ENCODE measurements at places on chromosomes 3 and 15.

- DNase-seq = no peak
Observed at GRCh38 chr15:56871185-56871584, 47.3 kb upstream of the TCF12 start.

GRCh38 chr3:48405971-48406370 lies 23.9 kb downstream of the PLXNB1 start:
- DNase-seq = no peak

DNA sequence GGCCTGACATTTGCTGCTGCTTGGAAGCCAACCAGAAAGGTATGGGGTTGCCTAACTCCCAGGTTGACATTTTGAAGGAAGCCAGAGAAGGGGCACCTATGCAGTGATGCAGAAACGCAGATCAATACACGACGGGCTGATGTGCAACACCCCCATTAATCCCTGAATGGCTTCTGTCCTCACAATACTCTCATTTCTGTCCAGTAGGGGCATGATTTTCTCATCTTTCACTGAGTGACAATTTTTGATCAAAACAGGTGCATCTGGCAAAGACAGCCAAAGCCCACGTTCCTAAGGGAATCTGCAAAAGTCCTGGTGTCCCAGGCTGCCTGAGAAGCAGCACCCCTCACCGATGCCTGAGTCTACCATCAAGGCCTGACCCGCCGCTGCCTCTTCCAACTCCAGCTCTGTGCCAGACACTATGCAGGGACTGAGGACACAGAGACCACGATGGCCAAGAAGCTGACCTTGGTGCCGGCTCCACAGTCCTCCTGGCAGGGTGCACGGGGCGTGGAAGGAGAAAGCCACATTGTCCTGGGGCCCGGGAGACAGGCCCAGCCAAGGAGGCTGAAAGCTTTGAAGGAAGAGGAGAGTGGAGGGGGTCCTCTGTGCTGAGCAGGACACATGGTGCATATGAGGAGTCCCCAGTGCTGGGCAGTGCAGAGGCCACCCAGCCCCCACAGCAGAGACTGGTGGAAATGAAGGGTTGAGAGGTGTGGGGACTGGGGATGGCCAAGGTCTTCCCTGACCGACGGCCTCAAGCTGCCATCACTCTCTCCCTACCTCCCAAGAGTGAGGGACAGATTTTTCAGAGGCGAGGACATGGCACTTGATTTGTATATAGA lies 159.6 kb downstream of the NUP210 start:
- no peak for DNase-seq

- DNase-seq = no peak
Observed at GRCh38 chr15:89514186-89514585, 17.8 kb upstream of the RHCG start.

DNA sequence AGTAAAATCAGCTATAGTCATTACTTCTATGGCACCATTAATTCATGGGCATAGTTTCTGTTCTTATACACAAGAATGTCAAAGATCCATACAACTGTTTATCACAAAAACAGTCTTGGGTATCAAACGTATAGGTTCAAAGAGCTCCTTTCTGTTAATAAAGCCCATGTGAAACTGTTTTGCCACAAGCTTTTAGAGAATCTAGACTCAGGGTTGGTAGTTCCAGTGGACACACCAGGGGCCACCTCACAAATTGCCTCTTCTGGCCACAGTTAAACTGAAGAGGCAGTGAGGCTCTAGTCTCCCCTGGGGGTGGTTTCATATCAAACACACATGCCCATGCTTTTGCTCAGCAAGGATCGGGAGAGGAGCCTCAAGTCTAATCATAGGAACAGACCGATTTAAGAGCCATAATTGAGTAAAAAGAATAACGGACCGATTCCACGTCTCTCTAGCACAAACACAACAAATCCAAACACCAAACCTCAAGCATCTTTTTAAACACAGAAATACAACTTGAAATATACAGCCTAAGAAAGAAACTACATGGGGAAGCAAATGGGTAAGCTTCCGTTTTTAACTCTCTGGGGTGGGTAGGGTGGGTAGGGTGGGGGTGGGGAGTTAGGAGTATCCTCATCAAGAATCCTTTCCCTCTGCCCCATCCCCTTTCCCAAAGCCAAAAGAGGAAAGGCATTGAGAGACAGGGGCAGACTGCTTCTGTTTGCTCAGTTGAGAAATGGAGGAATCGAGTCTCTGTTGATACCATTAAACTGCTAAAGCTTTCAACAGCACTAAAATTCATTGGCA lies 443.3 kb downstream of the MAGI1 start:
- no peak for DNase-seq

DNA sequence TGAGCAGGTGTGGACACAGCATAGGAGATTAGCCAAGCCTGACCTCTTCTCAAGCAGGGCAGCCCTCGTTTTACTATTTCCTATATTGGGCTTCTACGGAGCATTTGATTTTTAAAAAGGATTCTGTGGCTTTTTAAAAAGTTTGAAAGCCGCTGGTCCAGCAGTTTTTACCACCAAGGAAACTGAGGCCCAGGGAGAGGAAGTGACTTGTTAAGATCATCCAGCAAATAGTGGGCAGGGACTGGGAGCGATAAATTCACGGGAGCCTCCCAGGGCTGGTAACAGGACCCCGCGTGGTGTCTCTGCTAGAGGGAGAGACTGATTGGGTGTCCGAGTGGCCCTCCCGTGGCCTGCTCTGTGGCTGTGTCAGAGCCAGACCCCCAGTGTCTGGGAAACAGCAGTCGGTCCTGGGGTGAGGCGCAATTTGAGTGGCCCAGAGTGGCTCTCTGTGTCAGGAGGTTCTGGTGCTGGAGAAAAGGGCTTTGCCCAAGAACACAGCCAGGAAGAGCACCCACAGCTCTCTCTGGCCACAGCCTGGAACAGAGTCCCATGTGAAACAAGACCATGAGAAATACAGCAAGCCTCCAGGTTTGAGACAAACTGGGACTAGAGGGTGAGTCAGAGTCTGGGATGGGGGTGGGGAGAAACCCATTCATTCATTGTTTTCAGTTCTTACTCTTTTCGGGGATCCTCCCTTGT lies 4.2 kb downstream of the FURIN start:
- peak; percentile 58 for DNase-seq

All from stimulated activated CD4-positive, alpha-beta T cell treated with anti-CD3 and anti-CD28 coated beads, Interleukin-4, amount 100 ng/mL, for 1 hour (primary cell).